ENCODE measurements at places on chromosomes 12 and 14. TPM values are rescaled to one million over a fixed set of nuclear protein-coding genes. Genes with fewer than 3 reads are reported as not detected.
A peak's percentile ranks its signal among the peaks of the same experiment; 100 is the strongest.

The DIP2B gene
- 45.1 TPM for total RNA-seq

DNA sequence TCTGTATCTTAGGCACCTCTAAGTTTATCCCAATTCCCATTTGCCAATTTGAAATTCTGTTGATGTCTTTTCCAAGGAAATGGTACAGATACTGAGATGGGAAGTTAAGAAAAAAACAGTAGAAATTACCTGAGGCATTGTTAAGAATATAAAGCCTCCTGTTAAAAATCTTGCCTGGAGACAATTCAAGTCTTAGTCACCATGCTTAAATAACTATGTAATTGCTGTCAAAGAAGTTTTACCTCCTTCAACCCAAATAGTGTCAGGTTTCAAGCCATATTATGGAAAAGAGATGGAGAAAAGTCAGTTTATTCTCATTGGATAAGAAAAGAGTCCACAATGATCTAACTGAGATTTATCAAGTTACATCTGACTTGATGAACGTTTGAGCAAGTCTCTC, 974.7 kb downstream of the GALC start:
- no peak for DNase-seq

GRCh38 chr14:65927931-65928356, 515.4 kb downstream of the FUT8 start:
- no peak for DNase-seq

- no peak for DNase-seq
These were observed 59.1 kb downstream of the FBXW8 start for GRCh38 chr12:116969615-116970585.

DNA sequence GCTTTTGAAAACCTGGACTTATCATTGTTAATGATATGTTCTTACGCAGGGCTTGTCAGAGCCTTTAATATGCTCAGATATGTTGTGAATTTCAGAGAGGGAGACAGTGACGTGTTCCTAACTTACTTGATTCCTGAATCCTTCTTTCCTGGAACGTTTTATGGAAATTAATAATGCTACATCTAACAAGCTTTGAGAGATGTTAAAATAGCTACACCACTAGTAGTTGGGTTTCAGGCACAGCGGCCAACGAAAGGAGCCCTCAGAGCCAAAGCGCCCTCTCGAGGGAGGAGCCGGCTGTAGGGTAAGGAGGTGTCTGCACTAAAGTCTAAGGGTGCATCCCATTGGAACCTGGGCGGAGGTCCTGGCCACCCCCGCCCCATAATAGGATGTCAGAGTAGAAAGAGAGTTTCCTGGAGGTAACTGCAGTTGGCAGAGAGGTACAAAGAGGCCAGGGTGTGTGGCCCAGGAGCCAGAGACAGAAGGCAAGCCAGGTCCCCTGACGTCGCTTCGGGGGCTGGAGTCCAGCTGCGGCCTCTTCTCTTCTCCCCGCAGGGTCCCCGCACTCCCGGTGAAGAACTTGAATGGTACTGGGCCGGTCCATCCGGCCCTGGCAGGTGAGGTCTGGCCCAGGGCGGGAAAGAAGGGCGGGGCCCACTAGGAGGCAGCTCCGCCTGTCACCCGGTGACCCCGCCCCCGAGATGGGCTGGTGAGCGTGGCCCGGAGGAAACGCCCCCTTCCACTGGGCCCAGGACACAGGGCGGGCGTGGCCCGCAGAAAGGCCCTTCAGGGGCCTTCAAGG, 36.3 kb downstream of the DTX1 start:
- DNase-seq = peak; percentile 48

GRCh38 chr12:71371122-71371521, 68.5 kb upstream of the LGR5 start:
- no peak for DNase-seq

The WNK1 gene
- 160 TPM for total RNA-seq

DNA sequence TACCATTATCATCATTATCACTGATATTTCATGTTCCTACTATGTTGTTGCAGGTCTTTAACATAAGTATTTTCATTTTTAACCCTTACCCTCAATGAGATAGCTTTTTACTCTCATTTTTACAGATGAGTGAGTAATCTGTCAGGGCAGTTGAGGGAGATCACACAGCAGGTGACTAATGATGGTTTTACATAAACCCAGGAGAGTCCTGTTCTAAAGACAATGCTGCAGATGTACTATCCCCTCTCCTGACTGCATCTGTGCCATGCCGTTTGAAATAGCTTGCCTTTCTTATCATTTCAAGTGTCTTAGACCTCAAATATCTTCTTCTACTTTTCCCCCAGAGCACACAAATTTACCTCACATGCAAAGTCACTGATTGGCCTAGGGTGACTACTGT, 1552.1 kb upstream of the SEL1L start:
- no peak for DNase-seq

DNA sequence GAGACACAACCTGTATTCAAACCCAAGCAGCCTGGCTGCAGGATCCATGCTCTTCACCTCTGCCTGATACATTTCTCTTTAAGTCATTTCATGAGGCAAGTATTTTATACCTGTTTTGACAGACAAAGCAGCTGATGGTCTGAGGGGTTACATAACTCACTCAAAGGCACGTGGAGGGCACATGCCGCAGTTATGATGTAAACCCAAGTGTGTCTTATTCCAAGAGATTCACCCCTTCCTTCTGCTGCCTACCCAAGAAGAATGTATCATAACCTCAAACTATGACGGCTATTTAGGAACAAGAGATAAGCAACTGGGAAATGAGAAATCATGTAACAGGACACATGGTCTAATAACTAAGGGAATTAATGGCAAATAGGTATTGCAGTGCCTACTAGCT, 329.8 kb upstream of the TMPO start:
- no peak for DNase-seq

DNA sequence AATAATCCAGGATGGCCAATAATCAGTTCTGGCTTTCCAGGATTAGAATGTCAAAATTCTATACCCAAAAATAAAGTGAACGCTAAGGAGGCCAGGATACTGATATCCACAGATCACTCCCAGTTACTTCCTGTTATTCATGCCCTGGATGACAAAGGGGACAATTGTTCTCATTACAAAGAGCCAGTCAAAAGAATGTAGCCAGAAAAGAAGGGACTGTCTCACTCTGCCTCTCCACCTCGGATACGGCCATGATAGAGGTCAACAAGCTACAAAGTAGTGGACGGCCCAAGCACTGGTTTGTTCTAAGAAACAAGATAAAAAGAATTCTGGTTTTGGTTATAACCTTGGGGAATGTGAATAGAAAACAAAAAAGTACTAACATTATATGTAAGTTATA, 116.1 kb upstream of the ATF7IP start:
- DNase-seq = no peak

GRCh38 chr12:42636993-42637392, 47.4 kb upstream of the PRICKLE1 start:
- no peak for DNase-seq

- DNase-seq = no peak
These were observed 25.7 kb downstream of the SPTSSA start for GRCh38 chr14:34436118-34436905.

The WDR20 gene
- 28.5 TPM for total RNA-seq

- DNase-seq = no peak
These were observed 2.6 kb downstream of the POMT2 start for GRCh38 chr14:77318006-77318553.

- DNase-seq = no peak
These were observed 222.9 kb downstream of the SLC15A4 start for GRCh38 chr12:128600886-128601285.

The PEBP1 gene
- total RNA-seq = 138 TPM

DNA sequence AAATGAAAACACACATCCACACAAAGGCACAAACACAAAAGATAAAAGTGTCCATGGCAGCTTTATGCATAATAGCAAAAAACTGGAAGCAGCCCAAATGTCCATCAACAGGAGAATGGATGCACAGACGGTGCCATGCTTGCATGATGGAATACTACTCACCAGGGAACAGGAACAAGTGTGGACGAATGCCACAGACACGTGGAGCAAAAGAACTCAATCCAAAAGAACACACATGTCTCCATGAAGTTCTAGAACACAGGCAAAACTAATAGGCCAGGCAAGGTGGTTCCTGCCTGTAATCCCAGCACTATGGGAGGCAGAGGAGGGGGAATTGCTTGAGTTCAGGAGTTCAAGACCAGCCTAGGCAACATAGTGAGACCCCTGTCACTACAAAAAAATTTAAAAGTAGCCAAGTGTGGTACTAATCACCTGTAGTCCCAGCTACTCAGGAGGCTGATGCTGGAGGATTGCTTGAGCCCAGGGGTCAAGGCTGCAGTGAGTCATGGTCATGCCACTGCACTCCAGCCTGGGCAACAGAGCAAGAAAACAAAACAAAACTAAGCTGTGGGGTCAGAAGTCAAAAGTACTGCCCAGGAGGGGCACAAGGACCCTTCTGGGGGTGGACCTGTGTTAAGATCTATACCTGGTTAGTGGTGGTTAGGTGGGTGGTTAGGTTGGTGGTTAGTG, 7.3 kb upstream of the TMEM119 start:
- no peak for DNase-seq

The RNU6-8 gene
- total RNA-seq = not detected

The OR6C2 gene
- total RNA-seq = not detected

The ARMH4 gene
- total RNA-seq = 10.5 TPM

DNA sequence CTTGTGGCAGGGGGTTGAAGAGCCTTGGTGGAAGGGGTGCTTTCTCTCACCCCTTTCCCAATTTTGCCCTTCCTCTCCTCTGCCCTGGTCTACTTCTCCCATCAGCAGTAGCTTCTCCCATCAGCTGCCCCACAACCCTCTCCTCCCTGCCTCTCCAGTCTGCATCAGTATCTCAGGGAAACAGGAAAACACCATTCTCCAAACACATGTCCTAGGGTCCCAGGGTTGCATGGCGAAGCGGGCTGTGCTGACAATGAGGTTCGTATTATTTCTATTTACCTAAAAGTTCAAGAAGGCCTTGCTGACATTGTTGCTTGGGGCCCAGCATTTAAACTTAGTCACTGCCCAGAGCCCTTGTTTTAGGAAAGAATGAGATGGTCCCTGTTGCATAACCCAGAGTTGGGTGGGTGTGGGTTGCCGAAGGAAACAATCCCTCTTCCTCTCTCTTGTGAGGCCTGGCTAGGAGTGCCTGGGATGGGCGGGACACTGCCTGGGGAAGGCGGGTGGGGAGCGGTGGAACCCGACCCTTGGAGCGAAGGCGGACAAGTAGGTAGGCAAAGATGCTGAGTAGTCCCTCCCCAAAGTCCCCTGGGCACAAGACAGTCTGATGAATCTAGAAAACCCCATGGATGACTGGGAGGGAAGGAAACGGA, 1.3 kb upstream of the IGFBP6 start:
- DNase-seq = no peak

GRCh38 chr12:21991526-21991925, 50.3 kb upstream of the ABCC9 start:
- DNase-seq = no peak

The FAM90A1 gene
- total RNA-seq = not detected

DNA sequence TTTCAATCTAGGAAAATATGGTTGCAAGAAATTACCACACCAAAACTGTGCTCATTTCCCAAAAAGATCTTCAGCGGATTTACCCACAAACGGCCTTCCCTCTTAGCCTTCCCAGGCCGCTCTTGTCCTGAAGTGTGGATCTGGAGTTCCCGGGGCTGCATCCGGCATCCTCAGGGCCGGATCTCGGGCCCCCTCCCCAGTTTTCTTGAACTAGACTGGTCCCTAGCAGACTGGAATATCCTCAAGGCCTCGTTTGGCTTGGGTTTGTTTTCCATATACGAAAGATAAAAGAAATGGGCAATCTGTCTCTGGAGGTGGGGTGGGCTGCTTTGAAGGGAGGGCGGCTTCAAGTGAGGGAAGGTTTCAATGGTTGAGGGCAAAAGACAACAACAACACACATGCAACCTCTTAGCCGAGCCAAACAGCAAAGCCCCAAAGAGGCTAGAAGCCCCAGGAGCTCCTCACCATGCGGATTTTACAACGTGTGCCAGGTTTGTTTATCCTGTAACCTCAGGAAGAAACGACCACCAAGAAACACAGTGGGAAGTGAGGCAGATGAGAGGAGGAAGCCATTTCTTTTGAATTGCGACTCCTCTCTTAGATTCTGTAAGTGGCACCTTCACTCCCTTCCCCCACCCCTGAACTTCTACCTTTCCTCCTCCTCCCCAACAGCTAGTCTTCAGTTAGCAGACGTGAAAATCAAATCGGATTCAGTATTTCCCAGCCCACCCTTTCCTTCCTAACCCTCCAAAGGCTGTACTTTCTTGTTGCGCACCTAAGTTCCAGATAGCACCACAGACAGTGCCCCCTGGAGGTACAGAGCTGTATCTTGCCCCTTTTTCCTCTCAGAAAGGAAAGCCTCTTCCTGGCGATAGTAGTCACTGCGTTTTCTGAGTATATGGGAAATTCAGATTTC, 2.6 kb downstream of the MYF6 start:
- DNase-seq = no peak

DNA sequence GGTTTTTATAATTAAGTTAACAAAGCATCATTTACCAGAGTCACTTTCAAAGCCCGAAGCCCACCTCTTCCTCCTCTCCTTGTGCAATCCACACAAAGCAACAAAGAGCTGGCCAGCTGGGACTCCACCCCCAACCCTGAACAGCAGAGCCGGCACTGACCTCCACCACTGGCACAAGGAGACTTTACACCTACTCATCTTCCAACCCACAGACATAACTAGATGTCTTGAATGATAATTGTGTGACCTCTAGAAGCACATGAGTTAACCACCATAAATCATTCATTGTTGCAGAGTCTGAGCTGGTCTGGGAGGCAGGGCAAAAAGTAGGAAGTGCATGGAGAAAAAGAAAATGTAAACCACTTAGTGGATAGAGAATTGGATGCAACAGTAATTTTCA, 72.2 kb downstream of the ST8SIA1 start:
- no peak for DNase-seq

GRCh38 chr14:73258076-73258475, 20.8 kb downstream of the PAPLN start:
- no peak for DNase-seq

The C1R gene
- total RNA-seq = 1.4 TPM

DNA sequence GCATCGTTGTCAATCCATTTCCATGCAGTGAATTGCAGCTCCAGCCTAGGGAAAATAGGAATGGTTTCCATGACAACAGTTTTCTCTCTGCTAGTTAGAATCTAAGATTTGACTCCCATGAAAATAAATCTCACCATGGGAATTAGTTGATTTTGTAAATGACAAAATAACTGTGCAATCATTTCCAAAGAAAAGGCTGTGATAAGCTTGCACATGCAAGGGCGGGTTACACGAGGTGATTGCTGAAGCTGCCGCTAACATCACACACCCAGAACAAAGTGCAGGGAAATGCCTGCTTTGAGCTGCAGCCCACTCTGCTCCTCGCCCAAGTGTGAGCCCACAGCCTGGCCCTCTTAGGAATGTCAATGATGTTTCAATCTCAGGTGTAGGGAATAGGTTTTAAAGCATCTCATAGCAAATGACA, 53.8 kb downstream of the TRIM9 start:
- no peak for DNase-seq

- no peak for DNase-seq
These were observed 59.6 kb downstream of the CACNA1C start for GRCh38 chr12:2112401-2112800.

DNA sequence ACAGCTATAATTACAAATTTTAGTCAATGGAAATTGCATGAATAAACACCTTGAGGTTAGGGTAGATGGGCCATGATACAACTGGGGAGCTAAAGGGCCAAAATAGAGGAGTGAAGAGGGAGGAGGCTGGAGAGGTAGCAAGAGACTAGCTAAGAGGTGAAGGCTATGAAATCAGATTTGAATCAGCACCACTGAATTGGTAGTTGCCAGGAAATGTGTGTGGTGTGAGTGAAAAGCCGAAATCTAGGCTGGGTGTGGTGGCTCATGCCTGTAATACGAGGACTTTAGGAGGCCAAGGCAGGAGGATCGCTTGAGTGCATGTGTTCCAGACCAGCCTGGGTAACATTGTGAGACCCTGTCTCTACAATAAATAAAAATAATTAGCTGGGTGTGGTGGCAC, 22.7 kb downstream of the YY1 start:
- DNase-seq = no peak

Data from endothelial cell (in vitro differentiated cells).